ENCODE measurements at places on chromosomes 1 and 21. TPM values are rescaled to one million over a fixed set of nuclear protein-coding genes. Genes with fewer than 3 reads are reported as not detected.
A peak's percentile ranks its signal among the peaks of the same experiment; 100 is the strongest.

DNA sequence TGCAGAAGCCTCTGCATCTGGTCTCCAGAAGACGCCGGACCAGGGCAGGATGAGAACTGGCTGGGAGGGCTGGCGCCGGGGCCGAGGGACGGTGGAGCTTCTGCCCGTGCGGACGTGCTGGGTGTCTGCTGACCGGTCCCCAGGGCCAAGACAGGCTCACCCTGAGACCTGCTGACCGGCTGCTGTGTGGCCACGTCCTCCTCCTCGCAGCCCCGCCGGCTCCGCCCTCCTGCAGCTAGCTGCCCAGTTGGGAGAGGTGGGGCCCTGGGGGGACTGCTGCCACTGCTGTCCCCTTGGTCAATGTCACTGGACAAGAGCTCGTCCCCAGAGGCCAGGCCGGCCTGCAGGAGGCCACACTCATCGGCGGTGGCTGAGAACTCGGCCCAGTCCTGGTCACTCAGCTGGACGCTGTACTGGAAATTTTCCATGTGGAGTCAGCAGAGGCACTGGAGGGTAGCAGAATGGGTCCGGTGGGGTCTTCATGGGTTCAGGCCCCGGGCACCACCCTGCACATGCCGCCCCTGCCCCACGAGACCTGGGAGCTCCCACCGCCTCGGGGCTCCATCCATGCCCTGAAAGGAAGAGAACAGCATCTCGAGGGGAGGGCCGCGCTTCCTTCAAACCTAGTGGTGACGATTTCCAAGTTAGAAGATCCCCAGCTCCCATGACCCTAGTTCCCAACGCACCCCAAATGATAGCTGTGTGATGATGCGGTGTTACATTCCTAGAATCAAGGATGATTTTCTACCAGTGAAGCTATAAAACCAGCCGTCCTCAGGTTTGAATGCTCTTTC is 1.1 kb downstream of the PERM1 start:
- DNase-seq = no peak

- no peak for DNase-seq
Observed at GRCh38 chr1:174112489-174113162, 46.7 kb upstream of the RABGAP1L start.

GRCh38 chr1:69836971-69837636 is 269.4 kb downstream of the LRRC7 start:
- DNase-seq = no peak

IL20 gene
- not detected for total RNA-seq

DNA sequence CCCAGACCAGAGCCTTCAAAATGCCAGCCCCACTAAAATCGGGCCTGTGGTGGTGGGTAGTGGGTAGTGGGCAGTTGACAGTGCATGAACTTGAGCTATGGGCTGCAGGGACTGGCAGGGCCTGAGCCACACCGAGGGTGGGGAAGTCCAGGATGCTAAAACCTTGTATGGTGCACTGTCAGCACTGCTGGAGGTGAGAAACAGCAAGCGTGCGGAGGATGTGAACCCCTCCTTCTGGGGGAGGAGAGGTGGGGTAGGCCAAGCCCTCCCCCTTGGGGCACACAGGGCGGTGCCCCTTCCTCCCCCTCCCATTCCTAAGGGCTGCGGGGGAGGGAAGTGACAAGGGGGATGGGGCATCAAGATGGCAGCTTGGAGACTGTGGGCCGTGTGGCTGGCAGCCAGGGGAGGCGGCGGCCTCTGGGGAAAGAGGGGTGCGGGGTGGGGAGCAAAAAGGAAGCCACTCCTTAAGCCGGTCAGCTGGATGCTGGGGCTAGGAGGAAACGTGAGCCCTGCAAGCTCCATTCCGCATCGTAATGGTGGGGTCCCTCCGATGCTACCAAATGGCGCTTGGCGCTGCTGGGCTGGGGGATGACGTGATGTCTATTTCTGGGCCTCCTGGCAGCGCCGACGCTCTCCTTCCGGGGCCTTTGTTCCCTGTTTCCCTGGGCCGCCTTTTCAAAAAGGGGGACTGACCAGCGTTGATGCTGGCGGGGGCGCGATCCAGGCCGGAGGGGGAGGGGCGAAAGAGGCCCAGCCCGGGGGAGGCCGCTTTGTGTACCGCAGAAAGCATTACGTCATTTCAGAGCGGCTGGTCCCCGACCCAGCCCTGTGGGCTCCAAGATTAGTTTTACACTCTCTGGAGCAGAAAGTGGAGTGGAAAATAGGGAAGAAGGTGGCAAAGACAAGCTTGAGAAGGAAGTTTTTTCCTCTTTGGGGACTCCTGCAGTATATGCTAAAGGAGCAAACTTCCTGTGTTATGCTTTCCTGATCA is 809 bp downstream of the SYT11 start:
- DNase-seq = peak; percentile 84

DNA sequence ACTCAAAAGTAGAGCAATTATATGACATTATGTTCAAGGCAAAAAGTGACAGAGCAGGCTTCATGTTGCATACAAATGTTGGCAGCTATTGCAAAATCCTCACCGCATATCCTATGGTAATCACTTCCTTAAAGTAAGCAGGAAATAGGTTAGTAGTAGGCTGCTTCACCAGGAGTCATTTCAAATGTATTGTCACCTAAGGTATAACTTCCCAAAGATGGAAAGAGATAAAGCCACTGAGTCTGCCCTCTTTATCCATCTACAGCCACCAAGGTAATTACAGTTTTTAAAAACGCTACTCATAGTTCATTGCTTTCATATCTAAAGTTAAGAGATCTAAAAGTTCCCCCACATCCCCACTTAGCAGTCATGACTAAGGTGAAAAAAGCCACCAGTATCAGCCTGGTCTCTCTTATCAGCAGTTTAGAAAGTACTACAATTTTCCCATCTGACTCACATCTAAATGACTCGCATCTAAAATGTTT is 31.6 kb upstream of the UBE2U start:
- no peak for DNase-seq

PPP1R15B gene
- total RNA-seq = 29.7 TPM

GRCh38 chr1:215905493-215906115 is 338.5 kb downstream of the KCTD3 start:
- no peak for DNase-seq

DNA sequence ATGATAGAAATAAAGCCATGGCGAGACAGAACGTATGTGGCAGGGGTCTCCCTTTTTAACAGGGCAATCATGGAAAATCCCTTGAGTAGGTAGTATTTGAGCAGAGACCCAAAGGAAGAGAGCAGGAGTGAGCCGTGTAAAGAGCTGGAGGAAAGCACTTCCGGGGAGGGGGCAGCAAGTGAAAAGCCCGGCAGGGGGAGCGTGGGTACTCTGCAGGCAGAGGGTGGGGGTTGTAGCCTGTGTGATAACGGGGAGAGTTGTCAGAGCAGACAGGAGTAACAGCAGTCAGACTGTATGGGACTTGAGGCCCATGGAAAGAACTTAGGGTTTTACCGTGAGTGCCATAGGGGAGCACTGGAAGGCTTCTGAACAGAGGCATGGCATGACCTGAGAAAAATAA is 51.1 kb upstream of the LDLRAP1 start:
- no peak for DNase-seq

FCGR3A gene
- 6.7 TPM for total RNA-seq

CFH gene
- total RNA-seq = 46.2 TPM

CYB5RL gene
- 5.7 TPM for total RNA-seq

DNA sequence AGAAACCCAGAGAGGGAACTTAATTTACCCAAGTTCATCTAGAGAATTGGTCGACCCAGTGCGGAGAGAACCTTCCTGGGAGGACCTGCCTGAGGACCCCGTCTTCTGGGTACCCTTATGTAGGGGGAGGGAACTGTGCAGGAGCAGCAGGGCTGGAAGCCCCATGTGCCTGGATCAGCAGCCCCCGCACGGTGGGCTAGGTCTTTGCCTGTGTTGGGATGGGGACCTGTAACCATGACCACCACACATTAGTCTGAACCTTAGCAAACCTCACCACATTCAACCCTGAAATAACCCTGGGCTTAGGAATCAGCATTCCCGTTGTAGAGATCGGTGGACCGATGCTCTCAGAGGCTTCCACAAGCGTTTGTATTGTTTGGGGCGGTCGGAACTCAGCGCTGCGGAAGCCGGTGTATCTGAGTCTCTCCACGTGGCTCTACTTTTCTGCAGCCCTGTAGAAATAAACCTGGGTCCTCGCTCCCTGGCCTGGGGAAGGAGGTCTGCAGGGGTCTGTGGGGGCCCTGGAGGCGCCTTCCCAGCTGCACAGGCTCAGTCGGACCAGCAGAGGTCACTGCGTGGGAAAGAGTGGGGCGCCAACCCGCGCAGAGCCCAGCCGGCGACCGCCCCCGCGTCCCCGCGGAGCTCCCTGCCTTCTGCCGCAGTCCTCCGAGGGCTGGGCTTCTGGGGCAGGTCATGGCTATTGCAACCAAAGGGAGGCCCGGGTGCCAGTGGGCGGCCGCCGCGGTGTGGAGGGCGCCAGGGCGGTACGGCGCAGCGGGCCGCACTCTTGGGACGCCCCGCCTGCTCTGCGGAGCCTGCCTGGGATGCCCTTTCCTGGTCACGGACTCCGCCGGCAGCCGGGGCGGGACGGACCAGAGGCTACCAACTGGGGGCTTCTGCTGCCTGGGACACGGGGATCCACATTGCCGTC is 36.2 kb upstream of the KCNA10 start:
- peak; percentile 83 for DNase-seq

- no peak for DNase-seq
Observed at GRCh38 chr21:27953340-27954045, 986.6 kb upstream of the ADAMTS5 start.

- peak; percentile 46 for DNase-seq
Observed at GRCh38 chr1:183472488-183473216, at the start of gene SMG7. SMG7 (plus strand) TSS chr1:183472499; CDS start chr1:183472621, 122 bp downstream.

DNA sequence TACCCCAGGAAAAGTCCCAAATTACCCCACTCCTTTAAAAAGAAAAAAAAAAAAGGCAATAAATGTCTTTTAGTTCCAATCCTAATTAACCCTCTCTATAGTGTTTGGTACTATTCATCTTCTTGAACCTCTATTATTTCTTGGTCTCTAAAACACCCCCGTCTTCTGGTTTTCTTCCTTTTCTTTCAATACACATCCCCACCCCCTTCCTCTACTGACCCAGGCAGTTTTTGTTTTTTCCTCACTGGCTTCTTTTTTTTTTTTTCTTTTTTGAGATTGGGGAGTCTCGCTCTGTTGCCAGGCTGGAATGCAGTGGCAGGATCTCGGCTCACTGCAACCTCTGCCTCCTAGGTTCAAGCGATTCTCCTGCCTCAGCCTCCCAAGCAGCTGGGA is 26.1 kb downstream of the EGLN1 start:
- no peak for DNase-seq

DNA sequence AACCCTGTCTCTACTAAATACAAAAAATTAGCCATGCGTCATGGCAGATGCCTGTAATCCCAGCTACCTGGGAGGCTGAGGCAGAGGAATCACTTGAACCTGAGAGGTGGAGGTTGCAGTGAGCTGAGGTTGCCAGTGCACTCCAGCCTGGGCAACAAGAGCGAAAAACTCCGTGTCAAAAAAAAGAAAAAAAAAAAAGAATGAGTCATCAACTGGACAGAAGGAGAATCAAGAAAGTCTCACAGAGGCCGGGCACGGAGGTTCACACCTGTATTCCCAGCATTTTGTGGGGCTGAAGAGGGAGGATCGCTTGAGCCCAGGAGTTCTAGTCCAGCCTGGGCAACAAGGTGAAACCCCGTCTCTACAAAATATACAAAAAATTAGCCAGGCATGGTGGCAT is 45.5 kb upstream of the CDC42BPA start:
- no peak for DNase-seq

- no peak for DNase-seq
Observed at GRCh38 chr1:243505986-243506689, 250.3 kb downstream of the SDCCAG8 start.

Measured in cerebellum (tissue), 4 donors.